ENCODE measurements at places on chromosomes 7 and 10.

DNA sequence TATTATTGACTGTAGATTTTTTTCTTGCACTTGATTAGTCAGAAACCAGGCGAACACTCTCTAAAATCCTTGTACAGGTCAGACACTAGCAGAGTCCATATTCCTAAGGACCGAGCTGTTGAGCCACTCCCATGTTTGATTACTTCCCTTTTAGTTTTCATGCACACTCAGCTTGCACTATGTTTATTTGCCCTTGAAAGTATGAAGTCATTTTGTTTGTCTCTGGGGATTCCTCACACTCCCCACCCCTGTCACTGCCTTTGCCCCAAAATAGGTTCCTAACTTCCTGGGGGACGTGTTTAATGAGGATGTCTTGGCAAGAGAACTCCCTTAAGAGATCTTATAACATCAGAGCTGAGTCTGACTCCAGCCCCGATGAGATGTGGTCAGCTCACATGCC lies 182.1 kb downstream of the EVX1 start:
- no peak for DNase-seq

GRCh38 chr7:2405601-2406345 lies 2.4 kb downstream of the CHST12 start:
- no peak for DNase-seq

- no peak for DNase-seq
These were observed 9.4 kb upstream of the GTPBP10 start for GRCh38 chr7:90337106-90337505.

GRCh38 chr7:20778063-20778721 lies 8.5 kb downstream of the SP8 start:
- DNase-seq: no peak

- DNase-seq: no peak
These were observed 276.5 kb upstream of the SMIM30 start for GRCh38 chr7:113394856-113395255.

GRCh38 chr7:73517241-73517995 lies 4.7 kb downstream of the BAZ1B start:
- DNase-seq: no peak

DNA sequence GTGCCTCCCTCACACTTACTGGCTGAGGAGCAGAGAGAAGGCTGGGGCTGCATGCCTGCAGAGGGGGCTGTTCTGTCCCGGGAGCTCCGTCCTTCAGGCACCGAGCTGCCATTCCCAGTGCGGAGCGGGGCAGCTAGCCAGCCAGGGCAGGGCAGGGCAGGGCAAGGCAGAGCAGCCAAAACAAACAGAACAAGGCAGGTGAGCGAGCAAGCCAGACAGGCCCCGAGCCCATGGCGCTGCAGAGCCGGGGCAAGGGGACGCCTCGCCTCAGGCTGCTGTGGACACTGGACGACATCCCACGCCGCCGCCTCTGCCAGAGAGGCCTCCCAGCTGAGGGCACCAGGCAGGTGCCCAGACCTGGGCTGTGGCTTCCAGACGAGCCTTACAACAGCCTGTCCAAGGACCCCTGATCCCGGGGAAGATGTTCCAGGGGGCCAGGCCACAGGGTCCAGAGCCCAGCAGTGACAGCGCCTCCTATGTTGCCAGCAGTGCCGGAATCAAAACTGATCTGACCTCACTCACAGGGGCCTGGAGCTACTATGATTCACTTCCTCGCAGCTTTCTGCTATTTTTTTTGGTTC lies 8.2 kb upstream of the NDST2 start:
- DNase-seq: no peak

All from GM12891 (cell line).